ENCODE measurements at places on chromosomes 16 and 17.
A peak's percentile ranks its signal among the peaks of the same experiment; 100 is the strongest.

- DNase-seq: no peak
These were observed 2.7 kb downstream of the WDR90 start for GRCh38 chr16:651844-652243.

DNA sequence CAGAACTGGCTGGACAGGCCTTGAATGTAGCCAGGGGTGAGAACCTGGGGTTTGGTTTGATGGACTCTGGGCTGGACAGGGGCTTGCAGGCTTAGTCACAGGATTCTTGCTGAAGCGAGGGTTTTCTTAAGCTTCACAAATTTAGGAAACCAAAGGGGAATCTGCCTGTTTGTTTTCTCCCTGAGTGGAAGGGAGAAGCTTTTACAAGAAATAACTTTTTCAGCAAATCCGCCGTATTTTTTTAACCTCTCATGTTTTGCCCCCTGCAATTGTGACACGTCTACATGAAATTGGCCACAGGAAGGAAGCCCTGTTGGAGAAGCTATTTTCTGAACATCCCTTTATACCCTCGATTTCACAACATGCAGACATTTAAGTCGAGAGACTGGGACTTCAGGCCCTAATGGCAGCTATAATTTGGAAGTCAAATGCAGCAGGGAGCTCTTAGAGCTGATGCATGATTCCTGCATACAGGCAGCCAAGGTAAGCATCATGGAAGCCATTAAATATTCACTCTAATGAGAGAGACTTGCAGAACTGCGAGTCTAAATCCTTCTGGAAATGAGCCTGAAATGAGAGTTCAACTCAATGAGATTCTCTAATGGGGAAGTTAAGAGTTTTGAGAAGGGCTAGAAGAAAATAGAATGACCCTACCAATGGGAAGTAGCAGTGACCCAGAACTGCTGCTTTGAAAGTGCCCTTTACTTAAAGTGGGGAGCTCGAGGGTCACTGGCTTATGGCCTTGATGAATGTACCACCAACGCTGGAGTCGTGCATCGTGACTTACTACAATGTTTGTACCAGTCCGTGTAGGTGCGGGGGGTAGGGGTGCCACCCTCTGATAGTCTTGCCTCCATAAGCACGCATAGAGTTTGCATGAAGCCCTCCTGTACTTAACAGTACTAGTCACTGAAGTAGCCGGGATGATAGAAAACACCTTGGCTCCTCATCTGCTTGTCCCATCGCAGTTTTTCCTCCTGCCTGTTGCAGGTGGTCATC lies 45.1 kb upstream of the IRF8 start:
- DNase-seq: no peak

DNA sequence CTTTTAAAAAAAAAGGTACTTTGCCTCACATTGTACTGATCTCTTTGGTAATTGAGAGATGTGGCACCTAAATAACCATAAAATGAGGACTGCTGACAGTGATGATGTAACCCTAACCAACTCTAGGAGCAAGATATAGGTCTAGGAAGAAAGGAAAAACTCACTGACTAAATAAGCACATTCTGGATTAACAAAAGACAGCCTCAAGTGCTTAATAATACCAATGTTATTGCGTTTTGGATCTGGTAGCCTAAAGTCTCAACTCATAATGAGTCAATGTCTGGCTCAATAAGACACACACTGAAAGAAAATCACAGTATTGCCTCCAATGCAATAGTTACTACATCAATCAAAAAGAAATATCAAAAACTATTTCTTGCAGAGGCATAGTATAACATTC lies 3.0 kb downstream of the ERN1 start:
- DNase-seq: no peak

DNA sequence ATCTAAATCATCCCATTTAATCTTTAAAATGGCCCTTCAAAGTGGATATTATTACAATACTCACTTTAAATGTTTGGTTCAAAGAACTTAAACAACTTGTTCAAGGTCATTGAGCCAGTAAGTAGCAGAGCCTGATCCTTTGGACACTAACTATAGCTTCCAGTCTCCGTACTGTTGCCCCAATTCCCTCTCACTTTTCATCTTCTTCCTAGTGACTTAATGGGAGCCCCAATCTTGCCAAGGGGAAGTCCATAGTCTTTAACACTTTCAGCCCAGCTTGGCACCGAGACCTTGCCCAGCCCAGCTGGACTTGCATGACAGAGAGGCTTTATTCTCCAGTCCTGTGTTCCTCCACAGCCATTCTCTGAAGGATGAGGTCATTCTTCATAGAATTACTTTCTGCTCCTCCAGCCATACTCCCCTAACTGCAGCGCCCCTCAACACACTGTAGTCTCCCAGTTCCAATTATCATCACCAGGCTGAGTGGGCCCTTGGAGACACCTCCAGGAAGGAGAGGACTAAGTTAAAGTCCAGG lies 49.2 kb upstream of the NLK start:
- DNase-seq: no peak

GRCh38 chr16:9567666-9568065 lies 476.2 kb downstream of the HAPSTR1 start:
- DNase-seq: no peak

- peak; percentile 0 for DNase-seq
These were observed 672 bp downstream of the CMTR2 start for GRCh38 chr16:71288570-71288889.

DNA sequence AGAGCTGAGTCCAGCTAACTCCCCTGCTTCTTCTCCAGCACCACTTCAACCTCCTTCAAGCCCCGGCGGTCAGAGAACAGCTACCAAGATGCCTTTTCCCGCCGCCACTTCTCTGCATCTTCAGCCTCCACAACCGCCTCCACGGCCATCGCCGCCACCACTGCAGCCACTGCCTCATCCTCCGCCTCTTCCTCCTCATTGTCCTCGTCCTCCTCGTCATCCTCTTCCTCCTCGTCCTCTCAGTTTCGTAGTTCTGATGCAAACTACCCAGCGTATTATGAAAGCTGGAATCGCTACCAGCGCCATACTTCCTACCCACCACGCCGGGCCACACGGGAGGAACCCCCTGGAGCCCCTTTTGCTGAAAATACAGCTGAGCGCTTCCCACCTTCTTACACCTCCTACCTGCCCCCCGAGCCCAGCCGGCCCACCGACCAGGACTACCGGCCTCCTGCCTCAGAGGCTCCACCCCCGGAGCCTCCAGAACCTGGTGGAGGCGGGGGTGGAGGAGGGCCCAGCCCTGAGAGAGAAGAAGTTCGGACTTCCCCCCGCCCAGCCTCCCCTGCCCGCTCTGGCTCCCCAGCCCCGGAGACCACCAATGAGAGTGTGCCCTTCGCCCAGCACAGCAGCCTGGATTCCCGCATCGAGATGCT lies 7.1 kb downstream of the SETD1A start:
- DNase-seq: no peak

DNA sequence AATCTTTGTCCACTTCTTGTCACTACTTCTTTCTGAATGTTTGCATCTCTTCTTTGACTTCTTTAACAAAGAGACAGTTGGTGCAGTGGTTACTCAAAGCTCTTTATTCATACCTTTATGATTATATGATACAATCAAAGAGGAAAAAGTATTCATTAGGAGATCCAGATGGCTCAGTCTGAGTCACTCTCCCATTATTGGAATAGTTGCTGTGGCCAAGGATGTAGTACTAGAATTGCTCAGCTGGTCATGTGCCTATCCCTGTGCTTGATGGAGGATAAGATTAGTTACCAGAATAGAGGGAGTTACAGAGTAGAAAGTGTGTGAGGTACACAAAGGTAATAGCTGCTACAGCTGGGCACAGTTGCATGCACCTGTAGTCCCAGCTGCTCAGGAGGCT lies 18.3 kb downstream of the BCAS3 start:
- DNase-seq: no peak

DNA sequence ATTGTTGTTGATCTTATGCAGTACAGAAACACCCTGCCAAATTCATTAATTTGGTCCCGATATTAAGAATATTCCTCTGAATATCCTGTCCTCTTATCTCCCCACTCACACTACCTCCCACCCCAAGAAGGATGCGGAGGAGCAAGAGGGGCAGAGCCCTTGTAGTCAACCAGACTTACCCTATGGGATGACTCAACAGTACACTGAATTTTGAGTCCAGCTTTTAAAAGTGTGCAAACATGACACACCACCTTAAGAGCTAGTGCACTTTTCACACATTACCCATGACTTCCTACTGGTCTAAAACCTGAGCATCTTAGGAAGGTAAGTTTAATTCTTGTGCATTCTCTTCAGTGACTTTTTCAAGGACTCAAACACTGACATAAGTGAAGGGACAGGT lies 9.5 kb downstream of the USP22 start:
- DNase-seq: peak; percentile 44
